ENCODE measurements at places on chromosomes 2 and 18.
A peak's percentile ranks its signal among the peaks of the same experiment; 100 is the strongest.

GRCh38 chr2:143545059-143545948 is 416.1 kb downstream of the ARHGAP15 start:
- DNase-seq, result no peak

DNA sequence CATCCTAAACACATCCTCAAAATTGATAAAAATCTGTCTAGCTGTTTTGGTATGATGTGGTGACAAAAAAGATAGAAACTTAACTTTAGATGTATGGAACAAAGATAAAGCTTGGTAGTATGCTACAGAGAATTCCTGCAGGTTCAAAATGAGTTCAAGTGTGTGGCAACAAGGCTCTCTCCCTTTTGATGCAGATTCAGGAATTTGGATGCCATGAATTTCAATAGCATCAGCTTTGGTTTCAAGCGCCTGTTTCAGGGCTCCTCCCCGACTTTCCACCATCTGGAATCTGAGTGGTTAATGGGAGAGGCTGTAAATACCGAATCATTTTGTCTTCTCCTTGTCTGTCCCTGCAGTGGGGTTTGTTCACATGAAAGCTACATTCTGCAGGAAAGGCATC is 180.6 kb downstream of the MTX2 start:
- no peak for DNase-seq

DNA sequence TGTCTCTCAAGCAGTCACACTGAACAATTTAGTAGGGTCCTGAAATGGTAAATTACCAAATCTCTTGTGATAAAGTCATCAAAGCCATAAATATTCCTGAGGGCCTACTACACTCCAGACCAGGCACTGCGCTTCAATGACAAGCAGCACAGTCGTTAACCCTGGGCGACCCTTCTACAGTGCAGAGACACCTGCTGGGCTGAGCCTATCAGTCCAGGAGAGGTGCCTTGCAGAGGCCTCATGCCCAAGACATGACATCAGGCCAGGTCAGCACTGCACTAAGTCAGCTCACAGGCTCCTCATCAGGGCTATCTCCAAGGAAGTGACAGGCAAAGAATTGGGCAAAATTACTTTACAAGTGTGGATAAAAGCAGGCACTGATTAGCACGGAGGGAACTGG is 166.4 kb upstream of the EPB41L3 start:
- DNase-seq, result no peak

GRCh38 chr2:17538844-17539554 is 1.5 kb upstream of the VSNL1 start:
- no peak for DNase-seq

DNA sequence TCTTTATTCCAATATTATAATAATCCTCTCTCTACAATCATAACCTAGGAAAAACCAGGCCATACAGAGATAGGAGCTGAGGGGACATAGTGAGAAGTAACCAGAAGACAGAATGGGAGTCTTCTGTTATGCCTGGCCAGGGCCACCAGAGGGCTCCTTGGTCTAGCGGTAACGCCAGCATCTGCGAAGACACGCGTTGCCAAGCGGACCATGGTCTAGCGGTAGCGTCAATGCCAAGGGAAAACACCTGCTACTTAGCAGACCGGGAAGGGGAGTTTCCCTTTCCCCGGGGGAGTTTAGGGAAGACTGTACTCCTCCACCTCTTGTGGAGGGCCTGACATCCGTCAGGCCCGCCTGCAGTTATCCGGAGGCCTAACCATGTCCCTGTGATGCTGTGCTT is 36.6 kb downstream of the ARL6IP6 start:
- DNase-seq, result no peak

GRCh38 chr2:42105330-42106256 is 57.8 kb downstream of the PKDCC start:
- peak; percentile 76 for DNase-seq

GRCh38 chr2:55809875-55810621 is 113.5 kb downstream of the EFEMP1 start:
- no peak for DNase-seq

- no peak for DNase-seq
Observed at GRCh38 chr2:223311889-223312680, 260.1 kb downstream of the KCNE4 start.

DNA sequence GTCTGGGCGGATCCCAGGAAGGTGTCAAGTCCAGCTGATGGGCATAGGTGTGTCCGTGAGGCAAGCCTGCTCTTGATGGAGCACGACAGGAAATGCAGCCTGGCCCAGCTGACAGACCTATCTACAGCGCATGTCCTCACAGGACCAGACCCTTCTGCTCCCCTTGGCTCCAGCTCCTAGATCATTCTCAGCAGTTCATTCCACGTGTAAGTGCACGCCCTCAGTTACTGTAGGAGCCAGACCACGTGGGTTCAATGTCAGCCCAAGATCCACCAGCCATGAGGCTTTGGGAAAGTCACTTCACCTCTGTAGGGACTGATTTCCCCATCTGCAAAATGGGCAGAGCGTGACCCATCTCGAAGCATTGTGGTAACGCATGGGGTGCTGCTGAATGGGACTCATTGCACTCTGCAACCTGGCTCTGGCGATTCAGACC is 47.8 kb downstream of the TMEM17 start:
- DNase-seq, result no peak

GRCh38 chr2:10417551-10418335 is 30.4 kb downstream of the ODC1 start:
- DNase-seq, result no peak

- DNase-seq, result no peak
Observed at GRCh38 chr18:25019931-25020330, 332.0 kb downstream of the ZNF521 start.

- DNase-seq, result no peak
Observed at GRCh38 chr2:26559556-26559955, 81.6 kb downstream of the CIB4 start.

- DNase-seq, result no peak
Observed at GRCh38 chr2:171723716-171724683, 36.7 kb downstream of the DYNC1I2 start.

DNA sequence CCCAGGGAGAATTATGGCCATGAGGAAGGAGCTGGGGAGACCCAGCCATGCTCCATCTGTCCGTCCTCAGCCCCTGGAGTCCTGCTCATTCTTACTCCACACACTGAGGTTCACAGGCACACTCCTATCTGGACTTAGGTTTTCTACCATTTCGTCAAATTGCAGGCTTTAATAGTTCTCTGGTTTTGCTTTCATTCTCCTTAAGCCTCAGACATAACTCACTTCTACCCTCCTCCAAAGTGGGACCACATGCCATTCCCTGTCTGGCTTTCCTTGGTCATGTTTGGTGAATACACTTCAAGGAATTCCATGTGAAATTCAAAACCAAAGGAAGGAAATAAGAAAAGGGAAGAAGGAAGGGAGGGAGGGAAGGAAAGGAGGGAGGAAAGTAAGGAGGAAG is 115.7 kb downstream of the CMPK2 start:
- DNase-seq, result no peak

GRCh38 chr2:74747411-74748080 is 86.4 kb upstream of the HK2 start:
- no peak for DNase-seq

GRCh38 chr2:99451280-99451679 is 38.5 kb downstream of the REV1 start:
- DNase-seq, result no peak

- no peak for DNase-seq
Observed at GRCh38 chr2:11870064-11870463, 123.6 kb downstream of the LPIN1 start.

DNA sequence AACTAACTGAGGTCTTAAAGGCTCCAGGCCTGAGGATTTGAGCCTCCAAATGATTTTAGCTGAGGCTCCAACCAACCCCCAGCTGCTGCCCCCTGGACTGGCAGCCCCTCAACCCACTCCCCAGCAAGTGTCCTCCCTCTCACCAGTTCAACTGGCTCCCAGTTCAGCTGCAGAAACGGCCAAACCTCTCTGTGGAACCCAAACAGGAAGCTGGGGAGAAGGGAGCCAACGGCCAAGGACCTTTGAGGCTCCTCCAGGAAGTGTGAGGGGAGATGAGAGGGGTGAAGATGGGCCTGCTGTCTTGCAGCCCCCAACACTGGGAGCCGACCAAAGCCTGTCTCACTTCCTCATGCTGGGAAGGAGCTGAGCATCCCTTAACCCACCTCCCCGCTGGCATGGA is 24.9 kb downstream of the ZFP36L2 start:
- no peak for DNase-seq

DNA sequence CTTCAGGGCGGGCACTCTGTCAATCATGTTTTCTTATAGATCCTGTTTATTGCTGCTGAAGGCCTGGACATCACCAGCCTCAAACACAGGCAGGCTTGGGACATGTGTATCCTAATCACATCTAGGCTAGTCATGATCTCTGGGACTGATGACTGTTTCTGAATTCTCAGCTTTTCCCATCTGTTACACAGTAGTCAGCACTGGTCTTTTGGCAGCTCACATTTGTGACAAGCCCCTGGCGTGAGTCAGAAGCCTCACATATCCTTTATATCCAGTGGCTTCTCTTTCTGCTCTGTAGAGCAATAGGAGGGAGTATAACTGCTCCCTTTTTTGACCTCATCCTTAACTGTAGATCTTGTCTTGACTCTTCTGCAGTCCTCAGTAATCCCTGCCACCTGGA is 4.5 kb downstream of the SEMA4F start:
- DNase-seq, result no peak

DNA sequence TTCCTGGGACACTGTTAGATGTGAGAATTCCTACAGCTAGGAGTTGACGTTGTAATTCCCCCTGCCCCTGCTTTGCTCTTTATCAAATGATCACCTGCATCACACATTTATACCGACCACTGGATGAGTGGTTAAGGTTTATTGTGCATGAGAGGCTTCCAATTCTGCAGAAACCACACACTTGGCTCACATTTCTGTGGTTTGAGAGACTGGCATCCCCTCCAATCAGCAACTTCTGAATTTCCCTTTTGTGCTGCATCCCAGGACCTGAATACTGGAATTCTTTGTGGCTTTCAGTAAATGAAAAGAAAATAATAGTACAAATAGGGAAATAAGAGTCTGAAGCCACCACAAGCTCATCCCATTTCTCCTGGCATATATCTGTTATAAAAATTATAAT is 628.7 kb upstream of the PIK3C3 start:
- no peak for DNase-seq

- no peak for DNase-seq
Observed at GRCh38 chr2:173101687-173102086, 26.0 kb downstream of the MAP3K20 start.

DNA sequence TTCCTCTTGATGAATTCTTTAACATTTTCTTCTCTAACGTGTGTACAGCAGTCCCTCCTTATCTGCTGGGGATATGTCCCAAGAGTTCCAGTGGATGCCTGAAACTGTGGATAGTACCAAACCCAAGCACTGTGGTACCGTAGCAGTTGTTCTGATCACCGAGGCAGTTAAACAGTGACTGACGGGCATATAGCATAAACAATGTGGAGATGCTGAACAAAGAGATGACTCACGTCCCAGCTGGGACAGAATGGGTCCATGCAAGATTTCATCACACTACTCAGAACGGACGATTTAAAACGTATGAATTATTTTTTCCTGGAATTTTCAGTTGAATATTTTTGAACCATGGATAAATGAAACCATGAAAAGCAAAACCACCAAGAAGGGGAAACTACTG is 54.5 kb upstream of the SPAG16 start:
- no peak for DNase-seq

DNA sequence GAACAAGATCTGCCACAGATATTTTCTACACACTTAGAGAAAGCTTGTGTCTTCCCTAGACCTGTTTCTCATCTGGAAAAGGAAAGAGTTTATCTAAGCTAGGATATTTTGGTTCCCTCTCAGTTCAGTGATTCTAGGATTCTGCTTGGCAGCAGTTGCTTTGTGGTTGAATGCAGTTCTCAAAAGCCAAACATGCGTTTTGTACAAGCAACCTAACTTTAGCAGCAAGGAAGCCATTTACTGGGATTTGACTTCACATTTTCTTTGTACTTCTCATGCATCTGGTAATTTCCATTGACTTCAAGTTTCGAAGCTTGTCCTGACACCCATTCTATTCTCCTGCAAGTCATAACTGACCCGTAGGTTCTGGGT is 33.3 kb downstream of the VSNL1 start:
- no peak for DNase-seq

DNA sequence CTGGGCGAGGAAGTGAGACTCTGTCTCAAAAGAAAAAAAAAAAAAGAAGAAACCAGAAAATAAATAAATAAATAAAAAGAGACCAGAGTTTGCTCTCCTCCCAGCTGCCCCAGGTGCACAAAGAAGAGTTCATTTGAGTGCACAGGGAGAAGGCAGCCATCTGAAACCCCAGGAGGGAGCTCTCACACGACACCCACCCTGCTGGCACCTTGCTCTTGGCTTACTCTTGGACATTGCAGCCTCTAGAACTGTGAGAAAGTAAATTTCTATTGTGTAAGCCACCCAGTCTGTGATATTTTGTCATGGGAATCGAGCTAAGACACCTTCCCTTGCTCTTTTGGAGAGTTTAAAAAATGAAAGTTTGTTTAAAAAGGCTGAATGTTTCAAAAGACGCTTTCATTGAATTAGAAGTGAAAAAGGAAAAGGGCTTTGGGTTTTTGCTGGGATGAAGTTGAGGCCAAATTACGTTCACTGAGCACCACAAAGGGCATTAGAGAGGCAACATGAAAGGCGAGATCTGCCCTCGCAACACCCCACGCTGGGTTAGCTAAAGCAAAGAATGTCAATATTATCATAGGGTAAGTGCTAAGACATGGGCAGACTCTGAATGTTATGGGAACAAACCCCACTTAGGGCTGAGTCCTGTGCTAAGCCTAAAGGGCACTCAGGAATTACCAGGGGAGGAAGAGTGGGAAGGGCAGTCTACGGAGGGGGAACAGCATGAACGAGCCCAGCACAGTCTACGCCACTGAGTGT is 128.9 kb upstream of the RIOK3 start:
- no peak for DNase-seq

DNA sequence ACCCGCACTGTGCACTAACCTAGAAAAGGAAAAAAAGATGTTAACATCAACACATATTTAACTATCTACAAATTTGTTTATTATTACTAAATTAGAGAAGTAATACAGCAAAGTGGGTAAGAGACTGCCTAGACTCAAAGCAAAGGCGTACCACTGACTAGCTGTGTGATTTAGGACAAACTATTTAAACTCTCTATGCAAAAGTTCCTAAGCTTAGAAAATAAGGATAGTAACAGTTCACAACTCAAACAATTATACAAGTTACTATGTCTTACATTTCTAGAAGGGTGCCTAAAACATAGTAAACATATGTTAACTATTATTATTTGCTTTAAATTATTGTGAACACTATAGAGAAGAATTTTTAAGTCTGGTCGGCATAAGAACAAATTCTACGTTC is 119.4 kb downstream of the RTTN start:
- no peak for DNase-seq

DNA sequence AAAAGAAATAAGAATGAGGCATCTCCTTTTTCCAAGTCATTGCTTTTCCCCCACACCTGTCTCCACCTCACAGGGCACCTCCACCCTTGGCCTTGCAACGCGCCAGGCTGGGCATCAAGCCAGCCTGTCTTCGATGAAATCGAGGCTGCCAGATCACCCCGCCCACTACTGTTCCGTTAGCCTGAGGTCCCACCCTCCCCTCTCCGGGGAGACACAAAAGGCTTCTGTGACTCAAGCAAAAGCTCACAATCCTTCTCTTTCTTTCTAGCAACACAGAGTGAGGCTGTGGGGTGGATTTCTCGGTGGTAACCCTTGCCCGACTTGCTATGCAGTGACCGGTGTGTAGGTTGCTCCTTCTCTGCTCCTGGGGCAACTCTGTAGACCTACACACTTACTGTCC is 9.9 kb downstream of the TNP1 start:
- no peak for DNase-seq

- DNase-seq, result no peak
Observed at GRCh38 chr2:206573793-206574192, 68.5 kb upstream of the FAM237A start.

- no peak for DNase-seq
Observed at GRCh38 chr2:181484851-181485637, 27.9 kb downstream of the ITGA4 start.
